ENCODE measurements at places on chromosomes 1 and 21.
A peak's percentile ranks its signal among the peaks of the same experiment; 100 is the strongest.

DNA sequence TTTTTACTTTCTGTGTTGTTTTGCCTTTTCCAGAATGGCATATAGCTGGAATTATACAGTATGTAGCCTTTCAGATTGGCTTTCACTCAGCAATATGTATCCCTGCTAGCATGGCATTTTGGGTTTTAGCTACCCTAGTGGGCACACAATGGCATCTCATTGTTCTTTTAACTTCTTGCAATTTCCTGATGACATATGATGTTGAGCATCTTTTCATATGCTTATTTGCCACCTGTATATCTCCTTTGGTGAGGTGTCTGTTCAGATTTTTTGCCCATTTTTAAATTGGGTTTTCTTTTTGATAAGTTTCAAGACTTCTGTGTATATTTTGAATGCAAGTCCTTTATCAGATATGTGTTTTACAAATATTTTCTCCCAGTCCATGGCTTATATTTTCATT, 14.0 kb downstream of the TSEN15 start:
- no peak for DNase-seq

GRCh38 chr1:119373465-119373864, 4.9 kb downstream of the HAO2 start:
- no peak for DNase-seq

DNA sequence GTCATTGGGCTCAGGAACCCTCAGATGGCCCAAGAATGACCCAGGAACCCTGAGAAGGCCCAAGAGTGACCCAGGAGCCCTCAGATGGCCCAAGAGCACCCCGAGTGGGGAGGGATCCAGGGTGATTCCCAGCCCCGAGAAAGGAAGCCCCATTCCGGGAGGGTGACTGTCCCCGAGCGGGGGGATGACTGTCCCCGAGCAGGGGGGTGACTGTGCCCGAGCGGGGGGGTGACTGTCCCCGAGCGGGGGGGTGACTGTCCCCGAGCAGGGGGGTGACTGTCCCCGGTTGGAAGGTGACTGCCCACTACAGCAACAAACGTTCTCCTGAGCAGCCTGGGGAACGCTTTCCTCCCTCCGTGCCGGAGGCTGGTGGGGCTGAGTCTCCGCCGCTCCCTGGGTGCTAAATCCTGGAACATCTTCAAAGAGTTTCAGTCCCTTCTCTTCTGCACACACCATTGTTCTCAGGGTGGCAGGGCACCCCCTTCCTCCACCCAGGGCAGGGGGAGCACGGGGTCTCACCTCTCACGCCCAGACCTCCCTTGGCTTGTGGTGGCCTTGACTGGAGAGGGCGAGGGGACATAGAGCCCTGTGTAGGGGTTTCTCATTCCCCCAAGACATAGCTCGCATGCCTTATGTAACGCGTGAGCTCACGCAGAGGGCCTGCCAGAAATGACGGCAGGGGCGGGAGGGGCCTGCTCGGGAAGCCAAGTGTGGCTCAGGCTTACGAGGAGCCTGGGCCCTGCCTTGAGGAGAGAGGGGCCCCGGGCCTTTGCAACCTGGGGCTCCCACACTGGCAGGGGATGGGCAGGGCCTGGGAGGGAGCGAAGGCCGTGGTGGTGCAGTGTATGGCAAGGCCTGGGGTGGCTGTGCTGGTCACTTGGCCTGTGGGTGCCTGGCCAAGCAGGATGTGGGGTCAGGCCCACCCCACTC, 14.3 kb upstream of the SKI start:
- DNase-seq, result no peak

DNA sequence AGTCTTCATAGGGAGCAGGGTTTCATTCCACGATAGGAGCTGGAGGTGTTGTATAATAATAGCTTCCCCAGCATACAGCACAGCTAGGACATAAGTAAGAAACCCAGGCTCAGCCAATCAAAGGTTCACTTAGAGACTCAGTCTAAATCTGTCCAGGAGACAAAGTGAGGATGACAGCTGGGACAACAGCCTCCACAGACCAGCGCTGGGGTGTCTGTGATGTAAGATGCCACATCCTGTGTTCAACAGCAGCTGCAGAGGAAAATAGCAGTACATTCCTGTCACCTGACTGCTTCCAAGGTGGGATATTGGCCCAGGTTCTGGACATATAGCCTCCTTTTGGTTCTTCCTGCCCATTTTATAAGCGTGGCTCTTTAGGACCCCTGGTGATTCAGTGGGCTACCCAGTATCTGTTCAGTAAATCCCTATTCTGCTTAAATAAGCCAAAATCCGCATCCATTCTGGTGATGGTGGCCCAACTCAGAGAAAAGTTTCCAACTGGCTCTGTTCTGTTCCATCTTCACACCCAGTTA, 176.8 kb upstream of the SYT6 start:
- peak; percentile 44 for DNase-seq

DNA sequence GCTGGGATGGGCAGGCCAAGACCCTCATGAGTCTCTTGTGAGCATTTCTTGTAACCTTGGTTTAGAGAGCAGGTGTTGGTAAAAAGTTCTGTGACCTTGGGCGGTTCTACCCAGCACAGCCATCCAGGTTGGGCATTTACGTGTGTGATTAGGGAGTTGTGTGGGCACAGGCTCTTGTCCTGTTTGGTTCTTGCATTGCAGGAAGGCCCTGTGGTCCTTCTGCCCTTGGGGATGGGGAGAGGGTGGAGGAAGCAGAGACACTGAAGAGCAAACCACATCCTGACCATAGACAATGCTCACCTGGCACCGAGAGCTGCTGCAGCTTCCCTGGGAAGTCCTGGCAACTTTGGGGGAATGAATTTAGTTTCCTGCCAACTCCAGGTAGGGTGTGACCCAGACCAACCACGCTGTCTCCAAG, 25.6 kb downstream of the RNF187 start:
- DNase-seq, result no peak

GRCh38 chr1:240000634-240001033, 91.0 kb upstream of the FMN2 start:
- DNase-seq, result no peak

DNA sequence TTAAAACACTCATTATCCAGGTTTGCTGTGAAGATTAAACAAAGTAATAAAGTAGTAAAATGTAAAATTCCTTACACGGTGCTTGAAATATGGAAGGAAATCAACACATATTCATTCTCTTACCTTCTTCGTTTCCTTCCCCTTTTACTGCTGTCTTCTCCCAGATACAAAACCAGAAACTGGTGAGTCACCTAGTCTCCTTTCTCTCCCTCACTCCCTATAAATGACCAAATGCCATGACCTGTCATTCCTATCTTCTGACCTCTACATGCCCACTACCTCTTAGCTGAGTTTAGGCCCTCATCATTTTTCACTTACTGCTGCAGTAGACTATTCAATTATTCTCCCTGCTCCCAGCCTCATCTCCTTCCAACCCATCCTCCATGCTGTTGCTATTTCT, 4.3 kb upstream of the NR1I3 start:
- DNase-seq, result no peak

- DNase-seq, result no peak
Observed at GRCh38 chr1:172545396-172546004, 12.6 kb downstream of the SUCO start.

- DNase-seq, result no peak
Observed at GRCh38 chr1:233730809-233731208, 116.9 kb downstream of the KCNK1 start.

- DNase-seq, result no peak
Observed at GRCh38 chr1:67440339-67440738, 10.1 kb upstream of the SERBP1 start.

DNA sequence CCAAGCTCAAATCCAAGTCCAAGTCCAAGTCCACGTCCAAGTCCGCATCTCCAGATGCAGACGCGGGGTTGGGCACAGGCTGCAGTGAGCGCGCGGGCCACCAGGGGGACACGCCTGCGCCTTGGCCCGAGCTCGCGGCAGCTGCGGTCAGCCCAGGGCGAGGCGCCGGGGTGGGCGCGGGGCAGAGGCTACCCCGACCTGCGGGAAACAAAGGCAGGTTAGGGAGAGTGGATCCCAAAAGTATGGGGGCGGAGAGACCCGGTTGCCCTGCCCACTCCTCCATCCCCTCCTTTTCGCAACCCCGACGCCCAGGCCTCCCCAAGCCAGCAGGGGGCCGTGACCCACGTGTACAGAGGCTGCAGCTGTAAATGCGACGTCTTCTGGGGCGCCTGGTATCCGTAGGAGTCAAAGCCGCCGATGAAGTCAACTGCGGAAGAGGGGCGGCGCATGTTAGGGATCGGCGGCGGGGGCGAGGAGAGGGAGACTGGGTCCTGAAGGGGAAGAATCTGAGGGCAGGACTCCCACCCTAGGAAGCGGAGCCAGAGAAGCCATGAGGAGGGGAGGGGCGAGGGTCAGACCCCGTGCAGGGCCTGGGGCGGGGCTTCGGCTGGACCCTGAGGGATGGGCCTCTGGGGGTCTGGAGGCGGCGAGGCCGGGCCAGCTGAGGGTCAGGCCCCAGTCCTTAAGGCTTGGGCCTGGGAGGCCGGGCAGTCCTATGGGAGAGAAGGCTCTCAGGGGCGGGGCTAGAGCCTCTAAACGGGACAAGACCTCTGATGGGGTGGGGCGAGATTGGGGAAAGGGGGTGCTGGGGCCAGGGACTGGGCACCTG, 58.0 kb downstream of the NKAIN1 start:
- DNase-seq, result no peak

DNA sequence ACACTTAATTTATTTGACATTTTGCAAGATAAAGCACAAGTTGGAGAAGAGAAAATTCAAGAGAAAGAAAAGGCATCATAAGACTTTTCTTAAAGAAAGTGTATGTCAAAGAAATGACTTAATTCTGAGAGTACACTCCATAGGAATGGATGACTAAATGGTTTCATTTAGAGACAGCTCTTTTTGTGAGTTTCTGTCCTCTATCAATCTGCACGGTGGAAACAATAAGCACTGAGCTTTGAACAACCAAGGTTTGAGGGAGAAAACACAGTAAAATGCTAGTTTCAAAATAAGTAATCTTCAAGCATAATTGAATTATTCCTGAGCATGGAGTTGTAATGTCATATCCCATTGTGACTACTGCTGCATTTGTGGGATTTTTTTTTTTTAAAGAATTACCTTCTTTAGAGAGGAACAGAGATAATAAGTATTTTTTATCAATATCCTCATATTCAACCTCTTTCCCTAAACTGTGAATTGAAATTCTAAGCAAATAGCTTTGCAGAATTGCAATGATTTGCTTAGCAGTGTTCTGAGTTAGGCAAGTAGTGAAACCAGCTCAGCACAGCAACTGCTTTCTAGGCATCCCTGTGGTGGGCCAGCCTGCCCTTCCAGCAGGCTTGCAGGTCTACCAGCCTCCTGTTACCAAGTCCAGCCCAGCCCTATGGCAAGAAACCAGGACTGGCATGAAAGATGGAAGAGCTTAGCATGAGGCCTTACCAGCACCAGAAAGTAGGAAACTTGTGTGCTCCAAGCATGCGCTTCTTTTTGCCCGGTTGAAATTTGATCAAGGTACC, 38.2 kb downstream of the KCNJ6 start:
- no peak for DNase-seq

DNA sequence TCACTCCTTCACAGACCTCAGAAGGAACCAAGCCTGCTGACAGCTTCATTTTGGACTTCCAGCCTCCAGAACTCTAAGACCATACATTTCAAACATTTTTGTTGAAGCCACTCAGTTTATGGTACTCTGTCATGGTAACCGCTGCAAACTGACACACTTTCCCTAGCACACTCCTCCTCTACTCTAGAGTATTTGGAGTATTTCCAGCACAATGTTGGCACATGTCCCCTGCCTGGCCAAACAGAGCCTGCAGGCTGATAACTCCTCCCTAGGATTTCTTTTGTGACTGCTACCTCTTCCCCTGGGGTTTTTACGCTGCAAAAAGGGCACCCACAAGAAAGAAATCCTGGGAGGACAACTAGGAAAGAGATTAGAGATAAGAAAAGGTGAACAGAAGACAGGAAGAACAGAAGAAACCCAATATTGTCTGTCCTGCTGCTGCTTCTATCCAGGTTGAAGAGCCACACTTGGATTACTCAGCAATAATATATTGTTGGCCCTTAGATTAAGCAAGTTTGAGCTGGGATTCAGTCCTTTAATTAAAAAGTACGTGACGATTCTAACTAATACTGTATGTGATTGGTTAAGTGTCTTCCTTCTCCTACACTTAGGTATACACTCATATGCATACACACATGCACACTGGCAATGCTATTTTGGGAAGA, 844.1 kb downstream of the LTN1 start:
- no peak for DNase-seq

GRCh38 chr1:112267929-112268328, 128.1 kb upstream of the CTTNBP2NL start:
- no peak for DNase-seq

DNA sequence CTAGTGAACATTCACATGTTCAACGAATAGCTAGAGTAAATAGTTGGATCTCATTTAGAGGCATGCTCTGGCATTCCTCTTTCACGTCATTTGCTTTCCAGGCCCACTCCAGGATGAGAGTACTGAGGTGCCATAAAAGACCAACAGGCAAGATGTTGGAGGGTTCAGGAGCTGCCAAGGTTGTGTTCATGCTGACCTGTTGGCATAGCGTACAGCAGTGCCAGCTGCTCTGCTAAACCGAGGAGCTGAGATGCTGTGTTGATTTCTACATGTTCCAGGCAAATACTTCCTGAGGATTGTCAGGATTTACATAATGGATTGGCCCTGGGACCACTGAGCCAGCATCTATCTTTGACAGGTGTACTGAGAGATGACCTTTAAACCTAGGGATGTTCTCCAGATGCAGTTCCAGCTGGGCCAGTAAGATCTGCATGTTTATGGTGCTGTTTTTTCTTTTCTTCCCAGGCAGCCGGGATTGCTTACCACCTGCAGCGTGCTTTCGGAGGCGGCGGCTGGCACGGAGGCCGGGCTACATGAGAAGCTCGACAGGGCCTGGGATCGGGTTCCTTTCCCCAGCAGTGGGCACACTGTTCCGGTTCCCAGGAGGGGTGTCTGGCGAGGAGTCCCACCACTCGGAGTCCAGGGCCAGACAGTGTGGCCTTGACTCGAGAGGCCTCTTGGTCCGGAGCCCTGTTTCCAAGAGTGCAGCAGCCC, 66.9 kb downstream of the DISC1 start:
- DNase-seq, result no peak

DNA sequence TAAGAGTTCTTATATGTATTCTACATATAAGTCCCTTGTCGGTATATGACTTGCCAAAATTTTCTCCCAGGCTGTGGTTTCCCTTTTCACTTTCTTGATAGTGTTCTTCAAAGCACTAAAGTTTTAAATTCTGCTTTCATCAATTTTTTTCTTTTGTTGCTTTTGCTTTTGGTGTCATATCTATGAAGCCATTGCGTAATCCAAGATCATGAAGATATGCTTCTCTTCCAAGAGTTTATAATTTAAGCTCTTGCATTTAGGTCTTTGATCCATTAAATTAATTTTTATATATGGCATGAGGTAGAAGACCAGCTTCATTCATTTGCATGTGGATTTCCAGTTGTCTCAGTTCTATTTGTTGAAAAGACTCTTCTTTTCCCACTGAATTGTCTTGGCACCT, 22.2 kb downstream of the DESI2 start:
- no peak for DNase-seq

All from CD4-positive, alpha-beta T cell (primary cell).